CD8-positive, alpha-beta memory T cell (primary cell): ENCODE measurements at places on chromosomes 3 and 15.

- peak; percentile 80 for DNase-seq
These were observed 2.5 kb upstream of the RFX7 start for GRCh38 chr15:56245871-56246814.

- DNase-seq, result no peak
These were observed 110.3 kb upstream of the TMC3 start for GRCh38 chr15:81484086-81484955.

GRCh38 chr3:123353850-123354233, 95.0 kb downstream of the ADCY5 start:
- DNase-seq, result no peak

DNA sequence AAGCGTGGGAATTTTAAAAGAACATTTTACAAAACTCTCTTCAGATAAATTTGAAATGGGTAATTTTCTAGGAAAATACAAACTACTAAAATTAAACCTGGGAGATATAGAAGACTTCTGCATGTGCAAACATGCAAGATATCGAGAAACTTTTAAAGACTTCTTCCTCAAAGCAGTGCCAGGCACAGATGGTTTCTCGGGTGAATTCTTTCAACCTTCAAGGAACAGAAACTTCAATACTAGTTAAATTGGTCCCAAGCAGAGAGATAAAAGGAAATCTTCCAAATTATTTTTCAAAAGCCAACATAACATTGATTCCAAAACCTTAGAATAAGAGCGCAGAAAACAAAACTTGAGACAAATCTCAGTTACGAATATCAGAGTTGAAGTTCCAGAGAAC, 732.7 kb downstream of the PDCD6IP start:
- DNase-seq, result no peak

DNA sequence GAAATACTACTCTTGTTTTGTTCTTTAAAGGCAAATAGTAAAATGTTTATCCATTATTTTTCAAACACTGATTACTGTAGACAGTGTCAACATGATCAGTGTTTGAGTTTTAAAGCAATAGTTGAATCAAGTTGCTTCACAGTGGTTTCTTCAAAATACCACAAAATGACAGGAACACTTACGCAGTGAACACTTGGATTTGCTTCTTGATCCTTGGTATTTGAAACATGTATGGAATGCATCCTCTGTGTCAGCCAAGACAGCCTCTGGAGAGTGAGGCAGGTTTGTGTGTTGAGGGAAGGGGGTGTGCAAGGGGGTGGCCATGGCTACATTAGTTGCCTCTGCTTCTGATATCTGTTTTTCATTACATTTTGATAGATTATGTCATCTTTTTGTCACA, 413.0 kb downstream of the RBMS3 start:
- no peak for DNase-seq

DNA sequence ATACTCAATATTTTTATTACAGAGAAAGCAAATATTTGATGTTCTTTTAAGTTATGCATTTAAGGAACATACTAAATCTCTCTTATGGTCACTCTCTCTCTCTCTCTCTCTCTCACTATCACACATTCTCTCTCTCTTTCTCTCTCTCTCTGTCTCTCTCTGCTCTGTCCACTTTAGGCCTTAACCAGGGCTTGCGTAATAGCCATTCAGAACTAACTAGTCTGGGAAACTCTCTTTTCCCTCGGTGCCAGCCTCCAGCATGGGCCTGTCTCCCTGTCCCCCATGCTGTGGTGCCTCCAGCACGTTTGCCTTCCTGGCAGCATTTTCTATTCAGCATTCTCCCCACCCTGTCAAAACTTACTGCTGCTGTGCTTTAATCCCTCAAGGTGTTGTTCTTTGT, 389.7 kb downstream of the ROBO1 start:
- no peak for DNase-seq

- DNase-seq, result no peak
These were observed 42.3 kb upstream of the USP3 start for GRCh38 chr15:63462088-63462487.

DNA sequence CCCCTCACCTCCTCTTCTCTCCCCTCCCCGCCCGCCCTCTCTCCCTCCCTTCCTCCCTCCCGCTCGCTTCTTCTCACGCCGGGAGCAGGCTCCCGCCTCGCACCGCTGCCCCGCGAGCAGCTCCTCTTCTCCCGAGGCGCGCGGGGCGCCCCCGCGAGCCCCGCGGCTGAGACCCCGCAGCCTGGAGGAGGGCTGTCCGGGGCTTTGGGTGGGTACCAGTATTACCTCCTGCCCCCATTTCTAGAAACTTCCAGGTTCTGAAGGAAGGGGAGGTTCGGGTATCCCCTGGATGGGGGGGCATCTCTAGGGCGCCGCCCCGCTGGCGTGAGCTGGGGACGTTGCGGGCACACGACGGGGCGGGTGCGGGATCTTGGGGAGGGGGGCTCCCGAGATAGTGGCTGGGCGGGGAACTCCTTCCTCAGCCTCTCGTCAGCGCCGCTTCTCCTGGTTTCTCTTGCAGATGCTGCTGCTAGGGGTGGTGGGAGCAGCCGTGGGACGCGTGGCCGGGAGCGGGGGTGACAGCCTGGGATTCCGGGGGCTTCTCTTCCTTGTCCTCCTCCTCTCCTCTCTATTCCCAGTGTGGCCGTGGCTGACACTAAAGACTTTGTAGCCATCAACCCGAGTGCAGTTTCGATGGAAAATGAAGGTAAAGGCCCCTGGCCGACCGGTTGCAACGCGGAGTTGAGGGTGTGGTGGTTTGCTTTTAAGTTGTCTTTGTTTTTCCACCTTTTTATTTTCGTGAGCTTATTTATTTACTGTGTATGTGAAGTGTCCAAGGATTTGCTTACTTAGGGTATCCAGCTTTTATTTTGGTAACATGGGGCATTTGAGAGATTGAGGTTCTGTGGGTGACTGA, 474 bp downstream of the ATP2C1 start:
- DNase-seq, result peak; percentile 54

DNA sequence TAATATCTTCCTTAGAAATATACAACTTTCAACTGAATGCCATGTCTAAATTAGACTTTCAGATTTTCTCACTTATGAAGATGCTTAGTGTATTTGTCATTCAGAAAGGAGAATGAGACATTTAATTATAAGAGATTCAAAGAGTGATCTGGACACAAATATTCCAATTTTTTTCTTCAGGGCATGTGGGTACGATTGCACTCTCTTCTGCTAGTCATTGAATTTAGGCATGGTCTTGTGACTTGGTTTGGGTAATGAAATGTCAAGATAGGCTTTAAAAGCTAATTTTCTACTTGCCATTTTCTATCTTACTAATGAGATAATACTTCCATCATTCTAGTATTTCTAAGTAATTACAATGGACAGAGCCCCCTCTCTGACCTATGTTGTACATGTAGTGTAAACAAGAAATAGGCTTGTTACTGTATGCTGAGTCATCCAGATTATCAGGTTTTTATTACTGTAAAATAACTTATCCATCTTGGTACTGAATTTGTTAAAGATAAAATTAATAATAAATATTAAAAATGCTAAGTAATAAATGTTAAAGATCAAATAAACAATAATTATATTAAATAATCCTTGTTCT, 770.8 kb upstream of the BCHE start:
- DNase-seq, result no peak

DNA sequence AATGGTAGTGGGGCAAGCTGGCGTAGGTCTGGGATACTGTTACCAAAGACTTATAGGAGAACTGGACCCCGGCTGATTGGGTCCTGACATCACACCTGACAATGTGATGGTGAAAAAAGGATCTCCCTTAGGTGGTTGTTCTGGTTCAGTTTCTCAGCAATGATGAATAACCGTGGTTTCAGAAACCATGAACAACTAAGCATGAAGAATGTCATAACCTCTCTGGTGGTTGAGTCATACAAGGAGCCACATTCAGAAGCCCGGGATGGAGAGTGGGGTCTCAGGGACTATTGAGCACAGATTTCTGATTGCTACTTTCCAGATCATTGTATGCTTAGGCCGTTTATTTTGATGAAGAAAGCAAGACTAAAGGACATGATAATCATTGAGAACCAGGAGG, 17.4 kb downstream of the GPR160 start:
- DNase-seq, result no peak

- DNase-seq, result no peak
These were observed 205.9 kb downstream of the MBNL1 start for GRCh38 chr3:152474585-152474984.

GRCh38 chr15:80473286-80474223, 69.4 kb downstream of the ARNT2 start:
- DNase-seq, result no peak

GRCh38 chr3:23288286-23288685, 85.2 kb downstream of the UBE2E2 start:
- DNase-seq, result no peak

- no peak for DNase-seq
These were observed 52.4 kb downstream of the DRD3 start for GRCh38 chr3:114126461-114126860.

DNA sequence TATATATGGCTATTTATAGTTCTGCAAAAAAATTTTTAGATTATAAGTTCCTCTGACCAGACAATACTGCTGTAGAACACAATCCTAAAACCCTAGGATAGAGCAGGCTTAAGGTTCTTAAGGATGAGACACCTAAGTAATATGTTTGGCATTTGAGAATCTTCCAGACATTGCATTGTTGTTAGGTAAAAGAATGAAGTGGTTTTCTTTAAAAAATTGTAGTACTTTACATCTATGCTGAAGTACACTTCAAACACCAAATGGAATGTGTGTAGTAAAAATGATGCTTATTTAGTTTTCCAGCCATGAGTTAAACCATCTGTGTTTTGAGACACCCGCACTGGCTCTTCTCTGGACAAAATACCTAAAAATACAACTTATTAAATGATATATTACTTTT, 857.7 kb downstream of the OTOL1 start:
- no peak for DNase-seq

DNA sequence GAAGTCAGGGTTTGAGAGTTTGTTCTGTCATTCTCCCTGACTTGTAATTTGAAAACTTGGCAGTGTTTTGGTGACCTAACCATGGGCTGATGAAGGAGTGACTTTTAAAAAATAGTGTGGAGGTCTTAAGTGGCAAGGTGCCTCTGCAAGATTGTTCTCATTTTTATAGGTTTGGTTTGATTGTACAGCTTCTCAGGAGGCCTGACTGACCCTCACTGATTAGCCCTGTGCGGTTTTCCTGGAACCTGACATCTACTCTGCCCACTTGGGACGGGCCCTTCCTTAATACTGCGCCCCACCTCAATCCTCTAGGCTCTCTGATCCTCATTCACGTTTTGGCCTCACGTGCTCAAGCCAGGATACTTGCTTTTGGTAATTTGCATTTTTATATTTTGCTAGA, 2.8 kb downstream of the UBE2E1 start:
- DNase-seq, result no peak

GRCh38 chr3:66039590-66039887, 821 bp upstream of the MAGI1 start:
- DNase-seq, result no peak

GRCh38 chr3:183210341-183210740, 42.7 kb upstream of the B3GNT5 start:
- no peak for DNase-seq

DNA sequence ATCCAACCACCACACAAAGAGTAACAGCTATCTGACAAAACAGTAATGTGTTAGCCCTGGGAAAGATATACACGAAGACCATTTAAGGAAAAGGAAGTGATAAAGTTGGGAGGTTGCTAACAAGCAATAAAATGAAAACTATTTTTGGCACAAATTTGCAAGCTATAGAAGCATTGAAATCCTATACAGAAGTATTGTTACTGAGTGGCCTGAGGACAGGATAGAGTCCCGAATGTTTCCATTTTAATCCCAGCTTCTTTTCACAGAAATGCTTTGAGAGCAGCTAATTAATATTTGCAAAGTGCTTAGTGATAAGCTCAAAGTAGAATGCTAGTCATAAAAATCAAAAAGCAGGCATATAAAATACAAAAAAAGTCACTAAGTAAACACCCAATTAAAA, 51.5 kb downstream of the RAD18 start:
- DNase-seq, result no peak

- DNase-seq, result no peak
These were observed 18.1 kb upstream of the SLC7A14 start for GRCh38 chr3:170603770-170604510.

- no peak for DNase-seq
These were observed 142.1 kb upstream of the LRTM1 start for GRCh38 chr3:55069950-55070349.

DNA sequence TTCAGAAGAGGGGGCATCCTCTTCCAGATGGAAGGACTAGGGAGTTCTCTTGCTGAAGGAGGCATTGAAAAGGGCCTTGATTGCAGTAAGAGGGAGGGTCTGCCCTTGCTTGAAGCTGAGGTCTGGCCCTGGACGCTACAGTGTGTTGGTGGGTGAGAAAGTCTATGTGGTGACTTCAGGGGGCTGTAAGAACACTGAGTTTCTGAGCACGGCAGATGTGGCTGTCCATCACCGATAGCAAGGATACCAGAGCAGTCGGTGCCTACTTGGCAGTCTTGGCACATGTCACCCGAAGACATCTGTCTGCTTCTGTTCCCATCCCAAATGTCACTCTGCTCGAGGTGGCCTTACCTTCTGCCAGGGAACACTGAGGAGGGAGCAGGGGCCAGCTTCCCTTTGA, 631.1 kb upstream of the CFAP20DC start:
- no peak for DNase-seq

DNA sequence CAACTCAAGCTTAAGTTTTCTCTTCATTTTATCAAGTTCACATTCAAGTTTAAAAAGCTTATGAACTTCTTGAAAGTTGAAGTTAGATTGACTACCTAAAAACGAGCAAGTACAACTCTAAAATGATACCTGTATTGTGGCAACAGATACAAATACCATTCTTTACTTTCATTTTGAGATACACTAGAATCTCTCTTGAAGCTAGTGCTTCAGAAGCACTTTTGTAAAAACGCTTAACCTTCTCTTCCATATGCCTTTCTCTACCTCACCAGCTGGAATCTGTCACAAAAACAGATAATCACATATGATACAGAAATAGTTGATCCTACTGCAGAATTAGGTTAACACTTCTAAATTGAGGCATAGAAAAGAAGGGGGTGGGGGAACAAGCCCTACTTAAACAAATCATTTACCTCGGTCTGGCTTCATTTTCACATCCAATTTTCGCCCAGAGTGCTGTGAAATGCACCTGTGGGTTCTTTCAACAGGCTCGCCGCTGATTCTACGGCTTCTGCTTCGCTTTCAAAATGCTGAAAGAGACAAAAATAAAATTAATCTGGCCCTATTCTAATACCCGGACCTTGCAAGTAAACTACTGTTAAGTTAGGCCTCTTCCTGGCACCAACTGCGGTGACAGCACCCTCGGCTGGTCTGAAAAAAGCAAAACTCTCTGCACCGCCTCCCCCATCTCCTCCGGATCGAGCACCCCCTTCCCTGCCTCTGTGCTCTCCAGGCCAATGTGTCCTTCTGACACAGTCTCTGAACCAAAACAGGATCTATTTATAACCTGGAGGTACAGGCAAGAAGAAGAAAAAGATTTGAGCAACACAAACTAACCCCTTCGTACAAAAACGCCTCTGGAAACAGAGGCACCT, 1.4 kb downstream of the ATOSA start:
- DNase-seq, result peak; percentile 74
